GM12865 (cell line): ENCODE measurements at places on chromosomes 5 and 9.

DNA sequence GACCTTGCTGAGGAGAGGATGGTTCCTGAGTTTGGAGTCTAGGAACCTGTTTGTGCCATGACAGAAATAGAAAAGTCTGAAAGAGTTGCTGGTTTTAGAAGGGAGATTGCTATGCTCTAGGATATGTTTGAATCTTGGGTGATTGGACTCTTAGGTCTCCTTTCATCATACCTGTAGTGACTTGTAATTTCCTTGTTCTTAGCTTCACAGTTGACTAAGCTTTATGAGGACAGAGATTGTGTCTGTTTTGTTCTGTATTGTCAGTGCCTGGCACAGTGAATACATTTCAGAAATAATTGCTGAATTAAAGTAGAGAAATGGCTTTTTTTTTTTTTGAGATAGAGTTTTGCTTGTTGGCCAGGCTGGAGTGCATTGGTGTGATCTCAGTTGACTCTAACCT lies 31.5 kb downstream of the GAPVD1 start:
- no peak for DNase-seq

- no peak for DNase-seq
Observed at GRCh38 chr5:111779922-111780292, 22.9 kb upstream of the NREP start.

DNA sequence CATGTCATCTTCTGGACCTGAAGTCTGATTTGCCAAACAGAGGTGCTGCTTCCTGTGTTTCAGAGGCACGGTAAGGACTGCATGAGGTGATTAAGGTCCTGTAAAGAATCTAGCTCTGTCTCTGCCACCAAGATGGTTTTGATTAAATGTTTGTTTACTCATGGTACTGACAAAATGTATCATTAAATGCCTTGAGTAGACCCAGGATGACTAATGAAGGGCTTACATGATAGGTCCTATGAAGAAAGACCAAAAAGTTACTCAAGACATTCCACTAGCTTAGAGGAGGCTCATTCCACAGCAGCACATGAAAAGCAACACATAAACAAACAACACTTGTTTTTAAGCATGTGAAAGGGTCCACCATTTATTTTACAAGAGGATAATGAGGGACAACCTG lies 100.9 kb downstream of the BOD1 start:
- DNase-seq, result no peak

DNA sequence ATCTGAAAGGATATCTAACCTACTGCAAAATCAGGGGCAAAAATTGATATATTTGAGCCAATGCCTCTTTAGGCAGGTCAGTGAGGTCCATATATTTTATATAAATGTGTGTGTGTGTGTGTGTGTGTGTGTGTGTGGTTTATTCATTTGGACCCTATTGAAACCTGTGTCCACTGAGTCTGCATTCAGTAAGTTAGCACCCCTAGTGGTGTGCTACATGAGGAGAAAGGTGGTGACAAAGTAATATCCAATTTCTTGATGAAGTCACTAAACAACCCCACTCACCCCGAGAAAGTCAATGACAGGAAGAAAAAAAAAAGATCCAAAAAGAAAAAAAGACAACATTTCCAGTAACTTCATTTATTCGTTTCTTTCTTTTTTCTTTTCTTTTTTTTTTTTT lies 4.1 kb downstream of the FBXW11 start:
- DNase-seq, result peak; percentile 46

DNA sequence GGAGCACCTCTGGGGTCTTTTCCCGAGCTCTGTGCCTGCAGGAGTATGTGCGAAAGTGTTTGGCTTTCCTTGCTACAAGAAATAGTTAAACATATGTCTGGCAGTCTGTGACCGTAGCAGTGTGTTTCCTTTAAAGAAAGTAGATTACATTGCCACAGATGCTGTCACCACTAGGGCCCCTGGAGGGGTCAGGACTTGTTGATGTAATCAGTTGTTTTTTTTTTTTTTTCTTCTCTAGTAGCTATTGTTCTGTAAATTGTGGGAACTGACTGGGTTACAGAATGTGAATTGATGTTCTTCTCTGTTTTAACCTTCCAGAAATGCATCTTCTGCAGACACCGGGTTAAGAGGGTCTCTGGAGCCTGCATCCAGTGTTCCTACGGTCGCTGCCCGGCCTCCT lies 345.6 kb downstream of the KDM4C start:
- DNase-seq, result no peak

DNA sequence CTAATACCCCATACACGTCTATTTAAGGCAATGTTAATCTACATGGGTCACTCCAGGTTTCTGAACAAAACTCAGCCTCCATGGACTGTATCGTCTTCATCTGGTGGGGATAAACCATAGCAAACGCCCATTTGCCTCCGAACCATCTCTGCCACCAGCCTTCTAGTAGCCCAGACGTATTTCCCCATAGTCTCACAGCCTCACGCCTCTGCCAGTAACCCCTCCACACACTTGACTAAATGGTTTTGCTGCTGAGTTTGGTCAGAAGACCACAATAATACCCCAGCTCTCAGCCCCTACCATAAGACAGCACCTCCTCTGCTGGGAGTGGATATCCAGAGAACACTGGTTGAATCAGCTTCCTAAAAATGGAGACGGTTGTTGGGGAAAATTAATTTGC lies 8.7 kb downstream of the ERAP2 start:
- DNase-seq, result no peak

DNA sequence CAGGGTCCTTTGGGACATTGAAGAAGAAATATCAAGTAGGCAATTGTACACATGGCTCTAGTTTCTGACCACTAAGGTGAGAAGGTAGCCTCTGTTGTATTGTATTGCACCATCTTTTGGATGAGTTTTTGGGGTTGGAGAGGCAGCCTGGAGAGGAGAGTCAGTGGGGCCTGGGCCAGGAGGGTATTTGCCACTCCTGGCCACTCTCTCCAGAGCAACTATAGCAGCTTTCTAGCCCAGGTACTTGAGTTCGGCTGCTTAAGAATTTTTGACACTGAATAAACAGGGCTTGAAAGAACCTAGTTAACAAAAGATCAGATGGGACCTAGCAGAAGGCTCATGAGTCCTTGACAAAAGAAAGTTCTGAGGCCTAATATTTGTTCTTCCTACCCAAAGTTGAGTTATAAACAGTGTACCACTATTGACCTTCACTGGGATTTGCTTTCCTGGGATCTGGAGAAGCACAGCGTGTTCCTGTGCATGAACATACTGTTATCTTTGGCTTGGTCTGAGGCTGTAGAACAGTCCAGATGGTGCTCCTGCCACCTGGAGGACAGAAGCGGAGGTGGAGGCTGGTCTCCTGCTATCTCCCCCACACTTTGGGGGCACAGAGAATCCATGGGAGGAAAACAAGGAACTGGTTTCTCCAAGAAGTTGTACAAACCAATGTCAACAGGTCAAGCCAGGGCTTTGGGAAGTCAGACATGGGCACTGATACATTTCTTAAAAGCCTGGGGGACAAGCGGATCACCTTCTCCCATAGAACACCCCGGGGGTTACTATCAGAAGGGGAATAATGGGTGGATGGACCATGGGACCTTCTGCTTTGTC lies 110.4 kb upstream of the LIFR start:
- peak; percentile 14 for DNase-seq

DNA sequence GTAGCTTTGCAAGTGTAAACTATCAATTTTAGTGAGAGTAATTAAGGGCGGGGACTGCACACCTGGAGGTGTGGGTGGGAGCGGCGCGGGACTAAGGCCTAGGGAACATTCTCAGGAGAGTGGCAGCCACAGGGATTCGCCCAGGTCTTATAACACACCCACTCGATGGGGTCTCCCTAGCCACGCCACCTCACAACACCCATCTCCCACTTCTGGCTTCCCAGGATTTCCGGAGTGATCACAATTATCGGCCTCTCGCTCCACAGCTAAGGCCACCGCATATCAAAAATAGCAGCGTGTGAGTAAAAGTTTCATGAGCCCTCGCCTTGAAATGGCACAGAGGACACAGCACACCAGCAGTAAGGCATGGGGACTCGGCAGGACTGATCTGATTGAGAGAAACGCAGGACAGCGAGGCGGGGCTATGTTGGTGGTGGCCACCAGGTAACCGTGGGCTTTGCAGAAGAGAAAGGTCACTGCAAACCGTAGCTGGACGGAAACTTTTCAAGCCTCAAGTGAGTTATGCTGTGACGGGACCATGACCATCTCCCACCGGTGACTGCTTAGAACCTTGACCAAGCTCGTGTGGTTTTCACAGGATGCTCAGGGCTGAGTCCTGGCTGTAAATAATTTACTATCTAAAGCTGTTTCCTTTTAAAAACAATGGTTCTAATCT lies 1.1 kb upstream of the LPAR1 start:
- DNase-seq, result peak; percentile 45

DNA sequence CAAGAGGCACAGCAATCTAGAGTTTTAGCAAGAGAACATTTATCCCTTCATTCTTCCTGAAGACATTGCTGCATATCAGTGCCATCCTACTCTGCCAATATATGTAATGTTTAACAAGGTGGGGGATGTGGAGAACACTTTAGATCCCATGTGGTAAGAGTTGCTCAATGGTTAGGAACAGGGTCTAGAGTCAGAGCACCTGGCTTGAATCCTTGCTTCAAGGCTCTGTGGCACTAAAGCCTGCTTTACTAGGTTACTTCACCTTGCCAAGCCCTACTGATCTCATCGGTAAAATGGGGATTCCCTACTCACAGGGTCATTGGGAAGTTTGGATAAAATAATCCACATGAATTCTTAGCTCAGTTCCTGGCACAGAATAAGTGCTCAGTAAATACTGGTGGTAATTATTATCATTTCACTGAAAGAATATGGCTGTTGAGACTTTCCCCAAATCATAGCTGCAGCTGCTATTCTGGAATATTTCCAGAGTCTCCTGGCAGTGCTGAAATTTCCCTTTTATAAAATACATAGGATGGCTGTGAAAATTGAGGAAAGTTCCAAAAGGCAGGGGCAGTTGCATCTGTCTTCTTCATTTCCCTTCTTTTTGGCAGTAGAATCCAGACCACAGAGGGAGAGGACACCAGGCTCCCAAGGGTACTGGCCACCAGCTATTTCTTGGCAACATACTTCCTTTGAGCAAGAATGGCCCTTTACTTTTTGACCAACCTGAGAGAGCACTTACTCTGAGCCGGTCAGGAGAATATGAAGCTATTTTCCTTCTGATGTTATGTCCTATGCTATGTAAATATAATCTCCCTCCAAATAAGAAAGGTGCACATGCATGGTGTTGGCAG lies 142.8 kb downstream of the PALM2AKAP2 start:
- no peak for DNase-seq

- DNase-seq, result no peak
Observed at GRCh38 chr9:129996161-129996830, 46.7 kb downstream of the FNBP1 start.

DNA sequence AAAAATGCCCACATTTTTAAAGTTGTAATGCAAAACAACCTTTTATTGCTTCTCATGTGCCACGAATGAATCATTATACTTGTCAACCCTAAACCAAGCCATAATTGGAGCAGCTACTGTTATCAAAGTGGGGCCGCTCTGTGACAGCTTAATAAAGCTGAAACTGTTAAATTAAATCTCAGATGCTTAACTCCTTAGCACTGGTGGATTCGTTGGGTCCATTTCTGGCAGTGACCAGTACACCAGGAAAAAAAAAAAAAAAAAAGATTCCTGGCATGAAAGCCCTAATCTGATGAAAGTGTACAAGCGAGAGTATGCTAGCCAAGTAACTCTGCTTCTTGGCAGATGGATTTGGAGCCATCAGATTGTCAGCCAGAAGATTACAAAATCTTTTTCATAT lies 164.8 kb downstream of the ZSWIM6 start:
- no peak for DNase-seq

DNA sequence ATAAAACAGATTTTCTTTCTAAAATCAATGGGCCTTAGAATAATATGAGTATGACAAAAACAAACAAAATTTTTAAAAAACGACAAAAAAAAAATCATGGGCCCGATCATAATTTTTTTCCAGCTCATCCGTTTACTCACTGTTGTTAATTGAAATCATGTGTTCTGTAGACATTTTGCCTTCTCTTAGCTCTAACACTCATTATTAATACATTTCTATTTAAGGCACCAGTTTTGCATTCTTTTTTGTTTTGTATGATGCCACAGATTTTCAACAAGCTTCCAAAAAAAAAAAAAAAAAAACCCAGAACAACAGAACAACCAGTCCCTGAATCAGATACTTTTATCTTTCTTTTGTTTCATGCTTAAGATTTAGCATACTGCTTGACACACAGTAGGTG lies 86.4 kb downstream of the PRLR start:
- DNase-seq, result no peak

GRCh38 chr5:38782180-38782835 lies 63.5 kb upstream of the OSMR start:
- DNase-seq, result peak; percentile 7

- no peak for DNase-seq
Observed at GRCh38 chr5:135718151-135718550, 116.3 kb upstream of the SLC25A48 start.

DNA sequence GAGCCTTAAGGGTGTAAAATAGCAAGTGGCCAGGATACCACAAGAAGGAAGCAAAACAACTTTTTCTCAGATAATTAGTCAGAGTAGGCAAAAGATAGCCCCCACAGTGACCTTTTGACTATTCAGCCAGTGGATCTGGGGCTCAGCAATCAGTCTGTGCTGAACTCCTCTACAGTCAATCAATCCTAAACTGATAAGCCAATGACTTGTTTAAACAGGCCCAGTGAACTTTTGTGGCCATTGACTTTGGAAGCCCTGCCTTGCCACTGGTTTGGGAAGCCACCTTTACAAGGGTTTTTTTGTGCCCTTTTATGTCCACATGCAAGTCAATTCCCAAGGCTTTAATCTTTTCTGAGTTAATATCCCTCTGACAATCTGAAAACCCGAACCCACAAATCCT lies 1565.0 kb upstream of the WWC1 start:
- DNase-seq, result no peak

DNA sequence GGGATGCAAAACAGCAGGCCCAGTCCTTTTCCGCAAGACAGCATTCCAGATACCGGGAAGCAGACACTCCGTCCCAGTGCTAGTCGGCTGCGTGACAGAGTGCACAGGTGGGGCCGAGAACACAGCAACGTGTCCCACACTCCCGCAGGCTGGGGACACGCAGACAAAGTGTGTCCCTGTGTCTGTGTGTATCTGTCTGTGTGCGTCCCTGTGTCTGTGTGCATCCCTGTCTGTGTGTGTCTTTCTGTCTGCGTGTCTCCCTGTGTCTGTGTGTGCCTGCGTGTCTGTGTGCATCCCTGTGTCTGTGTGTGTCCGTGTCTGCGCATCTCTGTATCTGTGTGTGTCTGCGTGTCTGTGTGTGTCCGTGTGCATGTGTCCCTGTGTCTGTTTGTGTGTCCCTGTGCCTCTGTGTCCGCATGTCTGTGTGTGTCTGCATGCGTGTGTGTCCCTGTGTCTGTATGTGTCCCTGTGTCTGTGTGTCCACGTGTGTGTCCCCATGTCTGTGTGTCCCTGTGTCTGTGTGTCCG lies 137.0 kb downstream of the MRPL36 start:
- DNase-seq, result no peak

GRCh38 chr5:58025809-58026208 lies 434.1 kb downstream of the PLK2 start:
- no peak for DNase-seq

- no peak for DNase-seq
Observed at GRCh38 chr5:14147210-14147609, 4.1 kb downstream of the TRIO start.

GRCh38 chr9:128728298-128728697 lies 4.4 kb upstream of the ZDHHC12 start:
- no peak for DNase-seq

GRCh38 chr5:146744068-146744745 lies 134.3 kb downstream of the PPP2R2B start:
- no peak for DNase-seq

GRCh38 chr9:115746496-115746895 lies 407.1 kb upstream of the PAPPA start:
- no peak for DNase-seq
